Large intestine (tissue), 12 donors: ENCODE measurements at places on chromosomes 2 and 18. TPM values are rescaled to one million over a fixed set of nuclear protein-coding genes. Genes with fewer than 3 reads are reported as not detected.

The FTCDNL1 gene
- polyA plus RNA-seq: 3.3 TPM

The ARHGEF33 gene
- 0.87 TPM for polyA plus RNA-seq

The CHRND gene
- 0.27 TPM for polyA plus RNA-seq

The ABCB11 gene
- polyA plus RNA-seq: 5.3 TPM

The VWA3B gene
- 0.09 TPM for polyA plus RNA-seq

The PLB1 gene
- 3.2 TPM for polyA plus RNA-seq

The CROCC2 gene
- 0.09 TPM for polyA plus RNA-seq

The RAB10 gene
- 79.7 TPM for polyA plus RNA-seq

The TXNDC2 gene
- 0.03 TPM for polyA plus RNA-seq

The PPM1G gene
- 66.4 TPM for polyA plus RNA-seq

The ASAP2 gene
- polyA plus RNA-seq: 20.0 TPM

The PLEKHH2 gene
- 14.7 TPM for polyA plus RNA-seq

The MERTK gene
- polyA plus RNA-seq: 8.7 TPM

The CD226 gene
- 1.6 TPM for polyA plus RNA-seq

The ECEL1 gene
- polyA plus RNA-seq: 1.1 TPM

The OTOS gene
- polyA plus RNA-seq: not detected

The DLX2 gene
- 1.1 TPM for polyA plus RNA-seq

The MIB1 gene
- 25.4 TPM for polyA plus RNA-seq

The CPLX4 gene
- not detected for polyA plus RNA-seq

The UGT1A8 gene
- not detected for polyA plus RNA-seq

The NT5DC4 gene
- polyA plus RNA-seq: 2.6 TPM

The ACTG2 gene
- 913 TPM for polyA plus RNA-seq

The SAG gene
- 0.36 TPM for polyA plus RNA-seq

The CNTNAP5 gene
- 2.2 TPM for polyA plus RNA-seq

The SCN2A gene
- 2.4 TPM for polyA plus RNA-seq

The CRACDL gene
- polyA plus RNA-seq: 3.0 TPM

The DNAJC5G gene
- 0.19 TPM for polyA plus RNA-seq

The ADRA2B gene
- polyA plus RNA-seq: 0.84 TPM

The CTDP1 gene
- polyA plus RNA-seq: 12.9 TPM

The MAT2A gene
- 345 TPM for polyA plus RNA-seq

The CRYGC gene
- polyA plus RNA-seq: not detected

The KIDINS220 gene
- polyA plus RNA-seq: 52.9 TPM

The DSC3 gene
- 3.4 TPM for polyA plus RNA-seq

The SLC9A2 gene
- 2.1 TPM for polyA plus RNA-seq

The DARS1 gene
- polyA plus RNA-seq: 73.7 TPM
